CD4-positive, alpha-beta T cell treated with Interferon gamma for 1 hour (primary cell): ENCODE measurements at places on chromosomes 5 and 9.

GRCh38 chr9:84270847-84271530 lies 69.6 kb downstream of the SLC28A3 start:
- no peak for DNase-seq

DNA sequence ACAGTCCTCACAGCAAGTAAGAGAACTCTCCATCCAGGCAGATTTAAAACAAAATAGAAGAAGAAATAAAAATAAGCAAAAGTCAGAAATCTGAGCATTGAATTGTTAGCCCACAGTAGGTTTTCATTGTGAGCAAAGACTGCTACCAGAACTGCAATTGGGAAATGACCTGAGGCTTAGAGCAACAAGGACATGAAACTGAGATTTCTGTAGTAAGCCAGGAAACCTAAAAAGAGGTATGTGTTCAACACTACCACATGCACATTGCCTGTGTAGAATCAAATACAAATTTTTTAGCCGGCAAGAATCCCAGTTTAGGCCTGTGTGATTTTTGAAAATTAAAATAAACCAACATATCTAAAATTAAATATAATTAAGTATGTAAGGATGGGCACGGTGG lies 928.4 kb upstream of the WWC1 start:
- no peak for DNase-seq

GRCh38 chr5:67720162-67720772 lies 495.3 kb upstream of the PIK3R1 start:
- DNase-seq = no peak

DNA sequence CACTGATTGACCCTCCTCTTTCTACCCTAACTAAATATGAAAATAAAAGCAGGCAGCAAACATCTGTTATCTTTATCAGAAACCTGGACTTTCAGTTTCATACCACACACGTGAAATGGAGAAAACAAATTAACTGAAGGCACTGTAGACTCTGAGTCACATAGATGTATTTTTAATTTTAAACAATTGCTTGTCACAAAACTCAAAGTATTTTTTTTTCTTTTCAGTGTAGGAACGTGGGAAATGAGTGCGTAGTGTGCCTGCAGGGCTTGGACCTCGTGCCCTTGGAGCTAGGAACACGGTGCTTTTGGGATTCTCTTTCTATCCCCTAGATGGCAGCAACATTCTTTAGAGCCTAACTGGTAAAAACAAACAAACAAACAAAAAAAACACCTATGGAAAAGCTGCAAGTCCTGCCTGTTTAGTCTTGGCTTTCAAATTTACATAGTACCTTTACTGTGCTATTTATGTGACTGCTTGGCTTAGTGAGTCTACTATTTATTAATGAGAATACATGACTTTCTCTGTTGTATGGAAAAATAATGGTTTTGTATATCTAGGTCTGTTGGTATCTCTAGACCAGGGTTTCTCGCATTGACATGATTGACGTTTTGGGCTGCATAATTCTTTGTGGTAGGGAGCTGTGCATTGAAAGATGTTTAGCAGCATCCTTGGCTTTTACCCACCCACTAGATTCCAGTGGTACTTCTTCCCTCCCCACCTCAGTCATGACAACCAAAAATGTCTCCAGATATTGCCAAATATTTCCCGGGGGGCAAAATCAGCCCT lies 16.8 kb upstream of the ACTBL2 start:
- no peak for DNase-seq

- no peak for DNase-seq
These were observed 76.2 kb upstream of the MYO10 start for GRCh38 chr5:17012289-17012688.

DNA sequence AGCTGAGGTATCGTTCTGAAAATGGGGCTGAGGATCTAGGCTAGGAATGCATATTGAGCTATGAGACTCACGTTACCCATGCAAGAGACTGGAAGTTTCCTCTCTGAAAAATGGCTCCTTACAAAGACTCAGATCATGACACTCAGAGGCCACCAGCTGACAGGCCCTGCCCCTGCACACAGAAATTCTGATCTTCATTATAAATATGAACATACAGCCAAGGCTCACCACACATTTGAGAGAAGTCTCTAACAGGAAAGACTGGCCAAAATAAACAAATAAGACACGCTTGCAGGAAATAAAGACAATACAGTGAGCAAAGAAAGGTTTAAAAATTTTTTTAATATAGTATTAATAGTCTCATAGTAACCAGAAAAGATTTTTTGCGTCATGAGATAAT lies 365.9 kb downstream of the NFIB start:
- DNase-seq = no peak

DNA sequence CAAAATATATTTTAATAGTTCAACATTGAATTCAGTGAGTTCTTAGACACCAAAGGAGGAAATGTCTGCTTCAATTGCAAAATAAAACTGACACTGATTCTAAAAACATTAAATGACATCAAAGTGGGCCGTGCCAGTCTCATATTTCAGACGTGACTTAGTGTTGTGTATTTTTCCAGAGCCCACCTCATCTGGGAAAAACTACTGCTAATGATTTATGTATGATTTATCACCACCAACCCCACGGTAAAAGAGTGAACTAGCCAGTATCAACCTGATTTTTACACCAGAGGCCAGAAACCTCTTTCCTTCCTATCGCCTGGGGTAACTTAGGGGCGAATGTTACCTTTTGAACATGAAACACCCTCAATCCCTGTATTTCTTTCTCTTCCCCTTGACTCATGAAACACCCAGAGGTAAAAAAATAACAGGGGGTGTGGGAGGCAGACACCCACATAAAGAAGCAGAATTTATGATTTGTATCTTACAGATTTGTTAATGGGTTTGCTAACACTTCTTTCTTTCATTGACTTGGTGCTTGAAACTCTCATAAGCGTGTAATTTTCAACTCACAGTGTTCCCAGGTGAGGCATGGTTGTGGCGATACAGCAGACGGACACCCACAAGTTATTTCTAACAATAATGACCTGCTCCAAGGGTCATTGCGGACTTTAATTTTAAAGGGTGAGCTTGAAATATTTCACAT lies 56.4 kb upstream of the FANCC start:
- DNase-seq = no peak
